Left forelimb (tissue), 1 donor: ENCODE measurements at places on chromosomes 1 and 21.

- DNase-seq = no peak
Measured at GRCh38 chr1:162994921-162995320, 74.2 kb upstream of the RGS4 start.

DNA sequence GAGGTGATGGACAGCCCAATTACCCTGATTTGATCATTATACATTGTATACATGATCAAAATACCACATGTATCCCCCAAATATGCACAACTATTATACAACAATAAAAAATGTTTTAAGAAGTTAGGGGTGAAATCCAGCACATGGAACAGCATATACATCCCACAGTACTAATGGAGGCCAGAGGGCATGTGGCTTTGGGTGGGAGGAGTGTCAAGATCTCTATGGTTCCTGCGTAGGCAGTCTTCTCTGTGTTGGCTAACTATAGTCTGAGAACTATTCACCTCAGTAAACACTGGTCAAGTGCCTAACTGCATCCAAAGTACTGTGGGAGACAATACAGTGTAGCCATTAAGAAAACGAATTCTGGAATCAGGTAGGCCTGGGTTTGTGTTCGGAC is 74.1 kb downstream of the GADD45A start:
- no peak for DNase-seq

DNA sequence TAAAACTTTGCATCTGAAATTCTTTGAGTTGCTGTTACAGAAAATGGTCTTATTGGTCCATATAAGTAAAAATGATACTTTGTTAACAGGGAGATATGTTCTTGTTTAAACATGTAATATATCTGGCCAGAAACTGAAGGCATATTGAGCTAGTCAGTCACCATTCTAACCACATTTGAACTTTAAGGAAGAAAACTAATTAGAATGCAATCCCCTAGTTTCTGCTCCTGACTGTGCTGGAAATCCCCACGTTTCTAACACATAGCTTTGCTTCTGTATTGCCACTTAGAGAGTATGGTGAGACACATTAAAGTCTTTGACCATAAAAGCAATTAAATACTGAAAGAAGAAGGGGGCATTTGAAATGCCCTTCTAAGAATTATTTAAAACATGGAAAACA is 32.1 kb upstream of the HIVEP3 start:
- no peak for DNase-seq

GRCh38 chr1:193181985-193182384 is 4.4 kb downstream of the B3GALT2 start:
- no peak for DNase-seq

GRCh38 chr1:165383067-165383466 is 26.6 kb upstream of the LMX1A start:
- no peak for DNase-seq

DNA sequence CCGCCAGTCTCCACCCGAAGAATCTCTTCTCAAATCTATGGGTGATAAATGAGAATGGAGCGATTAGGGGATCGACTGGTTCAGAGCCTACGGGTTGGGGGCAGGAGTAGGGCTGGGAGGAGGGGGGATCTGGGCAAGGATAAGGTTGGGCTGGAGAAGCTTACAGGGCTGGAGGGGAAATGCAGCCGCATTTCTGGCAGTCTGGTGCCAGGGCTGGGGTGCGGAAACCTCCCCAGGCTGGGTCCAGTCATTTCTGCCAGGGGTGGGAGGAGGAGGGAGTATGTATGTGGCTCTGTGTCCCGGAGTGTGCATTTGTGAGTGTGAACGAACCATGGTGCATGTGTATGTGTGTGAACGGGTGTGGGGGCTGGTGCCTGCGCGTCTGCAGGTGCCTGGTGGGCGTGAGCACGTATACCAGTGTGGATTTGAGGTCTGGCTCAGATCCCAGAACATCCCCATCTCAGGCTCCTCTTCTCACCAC is 10.2 kb downstream of the C1orf216 start:
- DNase-seq = no peak
